Skin of body (tissue), 3 donors: ENCODE measurements at places on chromosomes 11 and 22. TPM values are rescaled to one million over a fixed set of nuclear protein-coding genes. Genes with fewer than 3 reads are reported as not detected.

DNA sequence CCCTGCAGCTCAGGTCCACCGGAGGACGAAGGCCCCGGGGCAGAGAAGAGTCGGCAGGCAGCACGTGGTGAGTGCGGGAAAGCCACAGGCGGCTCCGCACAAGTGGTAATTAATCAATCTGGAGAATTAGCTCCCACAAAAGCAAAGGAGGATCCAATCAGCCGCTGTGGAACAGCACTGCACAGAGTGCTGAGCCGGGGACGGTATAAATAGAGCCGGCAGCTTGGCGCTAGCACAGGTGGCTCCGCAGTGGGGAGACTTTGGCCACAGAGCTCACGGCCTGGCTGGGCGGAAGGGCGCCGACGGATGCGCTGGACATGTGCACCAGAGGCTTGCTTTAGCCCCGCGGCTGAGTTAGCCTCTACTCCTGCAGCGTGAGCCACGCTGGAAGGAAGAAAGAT, 48.9 kb downstream of the IGSF9B start:
- no peak for DNase-seq

- DNase-seq = no peak
These were observed 581 bp upstream of the AP5B1 start for GRCh38 chr11:65781152-65781961.

- no peak for DNase-seq
These were observed 14.5 kb downstream of the PCSK7 start for GRCh38 chr11:117217141-117218084.

The GPHA2 gene
- total RNA-seq = not detected

The BIK gene
- total RNA-seq = 3.6 TPM

The RBMXL2 gene
- total RNA-seq = not detected
